ENCODE measurements at places on chromosomes 2 and 18.

DNA sequence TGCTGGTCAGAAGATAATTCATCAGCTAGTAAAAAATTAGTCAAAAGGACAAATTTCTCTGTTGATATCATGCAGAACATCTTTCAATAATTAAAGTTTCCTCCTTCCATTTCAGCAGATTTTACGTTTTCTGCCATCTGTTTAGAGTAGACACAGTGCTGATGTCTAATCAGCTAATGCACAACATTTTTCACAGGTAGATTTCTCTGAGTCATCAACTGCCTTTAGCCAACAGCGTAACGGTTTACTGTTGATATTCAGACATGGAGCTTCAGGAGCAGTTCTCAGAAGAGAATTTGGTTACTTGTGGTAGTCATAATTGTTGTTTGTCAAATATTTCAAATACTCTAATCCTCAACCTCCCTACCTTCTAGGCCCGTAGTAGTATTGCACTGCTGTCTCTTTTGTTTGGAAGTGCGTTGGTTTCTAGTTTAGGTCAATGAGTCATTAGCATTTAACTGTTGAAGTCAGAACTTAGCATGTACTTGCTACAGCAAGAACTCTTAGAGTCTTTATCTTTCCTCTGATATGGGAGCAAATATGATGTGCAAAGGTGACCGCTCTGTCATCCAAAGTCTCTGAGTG is 86.8 kb upstream of the TFPI start:
- H3K27me3 ChIP-seq = no peaks in the 10 kb centered on the region
- no peak overlapping the region for H3K4me3 ChIP-seq
- H3K4me1 ChIP-seq = no peaks in the 10 kb centered on the region
- no peaks in the 10 kb centered on the region for H3K36me3 ChIP-seq
- DNase-seq = no peak

DNA sequence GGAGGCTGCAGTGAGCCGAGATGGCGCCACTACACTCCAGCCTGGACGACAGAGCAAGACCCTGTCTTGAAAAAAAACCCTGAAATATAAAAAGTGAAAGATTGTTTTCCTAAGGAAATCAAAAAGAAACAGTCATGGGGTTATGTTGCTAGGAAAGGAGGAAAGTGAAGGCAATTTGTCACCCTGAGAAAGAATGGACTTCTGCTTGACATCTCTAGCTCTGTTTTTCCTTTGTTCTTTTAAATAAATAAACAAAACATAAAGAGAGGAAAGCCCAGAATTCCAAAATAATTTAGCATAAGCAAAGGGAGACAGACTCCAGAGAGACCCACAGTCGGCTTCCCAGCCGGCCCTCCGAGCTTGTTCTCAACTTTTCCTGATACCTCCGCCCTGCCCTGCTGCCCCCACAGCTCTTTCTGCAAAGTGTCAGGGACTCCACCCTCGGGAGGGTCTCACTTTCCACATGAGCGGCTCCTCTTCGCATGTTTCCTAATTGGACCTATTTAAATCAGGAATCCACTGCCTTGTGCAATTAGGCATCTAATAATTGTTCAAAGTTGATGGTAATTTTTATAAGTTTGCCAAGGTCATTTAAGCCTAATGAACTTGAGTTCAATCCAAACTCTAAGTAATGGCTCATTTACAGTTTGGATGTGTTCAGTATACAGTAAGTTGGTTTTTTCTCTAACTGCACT is 49.8 kb upstream of the COPS8 start:
- H3K36me3 ChIP-seq = no peaks in the 10 kb centered on the region
- H3K4me1 ChIP-seq = no peaks in the 10 kb centered on the region
- no peak for DNase-seq
- no peak overlapping the region for H3K4me3 ChIP-seq
- no peak overlapping the region for H3K27ac ChIP-seq
- no peaks in the 10 kb centered on the region for H3K27me3 ChIP-seq

- H3K27me3 ChIP-seq = no peaks in the 10 kb centered on the region
- no peaks in the 10 kb centered on the region for H3K36me3 ChIP-seq
- peak overlapping the region; percentile 99 for H3K27ac ChIP-seq
- peak overlapping the region; percentile 81 for H3K4me3 ChIP-seq
- peaks cover 97% of the 10 kb centered on the region for H3K4me1 ChIP-seq
Observed at GRCh38 chr18:13376298-13376840, 157.8 kb downstream of the LDLRAD4 start.

- H3K4me1 ChIP-seq = no peaks in the 10 kb centered on the region
- H3K4me3 ChIP-seq = no peak overlapping the region
- H3K27me3 ChIP-seq = no peaks in the 10 kb centered on the region
- no peak overlapping the region for H3K27ac ChIP-seq
- H3K36me3 ChIP-seq = no peaks in the 10 kb centered on the region
Observed at GRCh38 chr2:126880324-126880723, 18.4 kb upstream of the TEX51 start.

DNA sequence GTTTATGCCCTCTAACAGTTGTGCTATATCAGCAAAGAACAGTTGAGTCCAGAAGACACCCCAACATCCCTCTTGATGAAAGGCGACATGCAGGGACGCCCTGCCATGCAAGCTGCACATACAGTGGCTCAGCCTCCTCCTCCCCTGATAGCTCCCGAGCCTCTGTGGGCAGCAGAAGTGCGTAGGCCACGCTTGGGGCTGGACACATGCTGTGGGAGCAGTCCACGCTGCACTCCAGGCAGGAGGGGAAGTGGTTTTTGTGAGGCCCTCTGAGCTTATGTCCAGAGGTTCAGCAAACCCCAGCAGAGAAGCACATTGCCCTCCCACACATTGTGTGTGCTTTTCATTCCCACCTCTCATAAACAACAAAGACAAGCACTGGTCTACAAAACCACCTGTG is 162.1 kb downstream of the SEPTIN10 start:
- no peaks in the 10 kb centered on the region for H3K36me3 ChIP-seq
- H3K4me1 ChIP-seq = no peaks in the 10 kb centered on the region
- H3K4me3 ChIP-seq = no peak overlapping the region

GRCh38 chr2:68320118-68320641 is 431 bp upstream of the CNRIP1 start:
- DNase-seq = no peak
- H3K27ac ChIP-seq = no peak overlapping the region

All from CD4-positive, CD25-positive, alpha-beta regulatory T cell (primary cell).